CD4-positive, alpha-beta T cell (primary cell): ENCODE measurements at places on chromosomes 1 and 21.

DNA sequence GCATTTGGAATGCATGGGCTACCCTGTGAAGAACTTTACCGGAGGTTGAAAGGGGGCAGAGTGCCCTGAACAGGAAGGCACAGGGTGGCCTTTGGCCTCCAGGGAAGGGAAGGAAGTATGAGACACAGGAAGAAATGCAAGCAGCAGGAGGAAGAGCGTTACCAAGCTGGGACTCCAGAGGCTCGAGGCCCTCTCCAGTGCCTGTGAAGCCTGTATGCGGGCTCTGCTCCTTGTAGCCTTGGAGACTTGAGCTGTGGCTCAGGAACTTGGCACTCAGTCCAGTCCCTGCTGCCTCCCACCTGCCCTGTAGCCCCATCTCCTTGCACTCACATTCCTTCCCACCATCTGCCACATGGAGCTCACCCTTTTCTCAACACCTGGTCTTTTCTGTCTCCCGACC lies 33.5 kb upstream of the RNF19B start:
- DNase-seq: peak; percentile 9
- H3K4me3 ChIP-seq: no peak overlapping the region
- H3K4me1 ChIP-seq: peaks cover 22% of the 10 kb centered on the region
- no peaks in the 10 kb centered on the region for H3K27me3 ChIP-seq
- H3K27ac ChIP-seq: no peak overlapping the region

- no peak for DNase-seq
- H3K27me3 ChIP-seq: no peaks in the 10 kb centered on the region
- H3K4me1 ChIP-seq: peaks cover 26% of the 10 kb centered on the region
- peak overlapping the region; percentile 65 for H3K27ac ChIP-seq
- H3K4me3 ChIP-seq: peak overlapping the region; percentile 71
Measured at GRCh38 chr1:10431070-10431730, 967 bp downstream of the CENPS start.

- H3K4me3 ChIP-seq: no peak overlapping the region
- no peaks in the 10 kb centered on the region for H3K27me3 ChIP-seq
- DNase-seq: no peak
- H3K4me1 ChIP-seq: peaks cover 24% of the 10 kb centered on the region
Measured at GRCh38 chr1:51733793-51734522, 117.1 kb downstream of the OSBPL9 start.

GRCh38 chr1:55222152-55222551 lies 7.0 kb upstream of the USP24 start:
- no peaks in the 10 kb centered on the region for H3K27me3 ChIP-seq
- H3K4me3 ChIP-seq: no peak overlapping the region
- DNase-seq: no peak
- H3K36me3 ChIP-seq: no peaks in the 10 kb centered on the region
- peaks cover 8% of the 10 kb centered on the region for H3K4me1 ChIP-seq

DNA sequence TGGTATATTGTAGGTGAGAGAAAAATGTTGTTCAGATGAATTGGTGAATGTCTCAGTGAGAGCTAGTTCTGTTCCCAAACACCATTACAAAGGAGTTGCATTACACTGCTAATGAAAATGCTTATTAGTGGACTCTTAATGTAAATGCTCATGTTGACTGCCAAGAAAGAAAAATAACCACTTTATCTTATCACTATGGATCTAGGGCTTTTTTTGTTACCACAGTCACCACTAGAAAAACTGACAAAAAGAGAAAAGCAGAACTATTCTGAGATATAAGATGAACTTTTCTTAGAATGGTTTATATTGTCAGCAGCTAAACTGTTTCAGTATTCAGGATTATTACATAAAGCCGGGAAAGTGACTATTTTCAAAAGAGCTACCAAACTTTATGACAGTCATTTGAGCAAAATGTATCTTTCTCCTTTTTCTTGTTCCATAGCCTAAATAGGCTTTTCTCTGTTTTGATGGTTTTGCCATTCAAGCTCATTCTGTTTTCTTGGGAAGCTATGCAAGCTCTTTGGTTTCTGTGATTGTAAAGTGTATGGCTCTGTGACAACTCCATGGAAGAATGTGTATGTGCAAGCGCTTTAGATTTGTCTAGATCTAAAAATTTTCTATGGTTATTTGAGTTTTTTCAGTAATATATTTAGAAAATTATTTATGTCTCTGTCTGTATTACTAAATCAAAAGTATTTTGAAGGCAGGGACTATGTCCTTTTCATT lies 64.2 kb upstream of the DPH5 start:
- H3K4me3 ChIP-seq: no peak overlapping the region
- no peaks in the 10 kb centered on the region for H3K36me3 ChIP-seq
- H3K4me1 ChIP-seq: no peaks in the 10 kb centered on the region
- H3K27ac ChIP-seq: no peak overlapping the region

GRCh38 chr1:113169591-113169990 lies 96.6 kb downstream of the LRIG2 start:
- DNase-seq: no peak
- H3K4me1 ChIP-seq: no peaks in the 10 kb centered on the region
- H3K27me3 ChIP-seq: no peaks in the 10 kb centered on the region

DNA sequence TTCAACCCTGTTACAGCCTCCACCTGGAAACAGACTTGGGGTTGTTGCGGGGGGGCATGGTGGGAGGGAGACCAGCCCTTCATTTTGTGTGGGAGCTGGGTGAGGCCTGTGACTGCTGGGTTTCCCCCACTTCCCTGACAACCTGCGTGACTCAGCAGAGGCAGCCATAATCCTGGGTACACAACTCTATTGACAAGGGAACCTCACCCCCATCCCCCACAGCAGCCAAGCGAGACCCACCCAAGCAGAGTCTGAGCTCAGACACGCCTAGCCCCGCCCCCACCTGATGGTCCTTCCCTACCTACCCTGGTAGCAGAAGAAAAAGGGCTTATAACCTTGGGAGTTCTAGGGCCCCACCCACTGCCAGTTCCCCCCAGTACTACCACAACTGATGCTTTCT lies 8.0 kb upstream of the CCDC190 start:
- H3K27ac ChIP-seq: no peak overlapping the region
- no peak overlapping the region for H3K4me3 ChIP-seq
- DNase-seq: no peak
- H3K4me1 ChIP-seq: no peaks in the 10 kb centered on the region
- H3K36me3 ChIP-seq: no peaks in the 10 kb centered on the region

DNA sequence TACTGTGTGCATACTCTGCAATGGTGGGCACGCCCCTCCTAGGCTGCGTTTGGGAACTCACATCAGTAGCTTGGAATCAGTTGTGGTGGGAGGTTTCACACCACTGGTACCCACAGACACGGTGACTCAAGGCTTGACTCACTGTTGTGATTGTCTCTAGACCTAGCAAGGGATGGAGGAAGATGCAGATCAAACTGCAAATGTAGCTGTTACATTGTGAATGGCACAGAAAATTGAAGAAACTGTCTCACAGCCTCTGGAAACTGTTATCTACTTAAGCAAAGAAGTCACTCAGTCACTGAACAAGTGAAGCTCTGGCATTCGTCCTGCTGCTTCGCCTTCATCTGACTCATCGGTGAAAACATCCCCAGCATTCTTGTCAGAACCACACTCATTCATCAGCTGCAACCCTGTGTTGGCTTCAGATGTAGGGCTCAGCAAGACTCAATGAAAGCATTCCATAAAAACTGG lies 59.5 kb downstream of the POFUT2 start:
- H3K27me3 ChIP-seq: no peaks in the 10 kb centered on the region
- no peak overlapping the region for H3K27ac ChIP-seq
- H3K4me3 ChIP-seq: no peak overlapping the region
- no peaks in the 10 kb centered on the region for H3K36me3 ChIP-seq
- peaks cover 53% of the 10 kb centered on the region for H3K4me1 ChIP-seq

GRCh38 chr1:169118227-169118626 lies 11.7 kb downstream of the ATP1B1 start:
- H3K27me3 ChIP-seq: no peaks in the 10 kb centered on the region
- no peaks in the 10 kb centered on the region for H3K36me3 ChIP-seq
- H3K27ac ChIP-seq: no peak overlapping the region

DNA sequence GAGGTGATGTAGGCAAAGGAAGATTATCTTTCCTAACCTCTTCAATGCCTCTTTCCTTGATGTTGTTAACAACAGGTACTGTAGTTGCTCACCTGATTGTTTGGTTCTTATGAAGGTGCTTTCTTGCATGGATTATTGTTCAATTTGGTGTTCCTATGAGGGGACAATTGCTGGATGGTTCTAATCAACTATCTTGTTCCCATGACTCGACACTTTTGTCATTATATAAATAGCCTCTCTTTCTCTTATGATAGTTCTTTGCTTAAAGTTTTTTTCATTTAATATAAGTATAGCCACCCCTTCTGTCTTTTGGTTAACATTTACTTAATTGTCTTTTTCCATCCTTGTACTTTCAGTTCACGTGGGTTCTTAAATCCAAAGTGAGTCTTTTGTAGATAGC lies 35.5 kb downstream of the OR10R2 start:
- no peaks in the 10 kb centered on the region for H3K36me3 ChIP-seq
- H3K27ac ChIP-seq: no peak overlapping the region
- no peak overlapping the region for H3K4me3 ChIP-seq
- no peak for DNase-seq
- no peaks in the 10 kb centered on the region for H3K4me1 ChIP-seq

- no peaks in the 10 kb centered on the region for H3K27me3 ChIP-seq
- H3K36me3 ChIP-seq: no peaks in the 10 kb centered on the region
- H3K4me3 ChIP-seq: no peak overlapping the region
- peaks cover 23% of the 10 kb centered on the region for H3K4me1 ChIP-seq
- H3K27ac ChIP-seq: no peak overlapping the region
Measured at GRCh38 chr1:9877962-9878361, 32.1 kb downstream of the CTNNBIP1 start.

- no peaks in the 10 kb centered on the region for H3K4me1 ChIP-seq
- H3K27ac ChIP-seq: no peak overlapping the region
- no peaks in the 10 kb centered on the region for H3K27me3 ChIP-seq
- no peak overlapping the region for H3K4me3 ChIP-seq
Measured at GRCh38 chr1:71796006-71796405, 486.3 kb downstream of the NEGR1 start.

DNA sequence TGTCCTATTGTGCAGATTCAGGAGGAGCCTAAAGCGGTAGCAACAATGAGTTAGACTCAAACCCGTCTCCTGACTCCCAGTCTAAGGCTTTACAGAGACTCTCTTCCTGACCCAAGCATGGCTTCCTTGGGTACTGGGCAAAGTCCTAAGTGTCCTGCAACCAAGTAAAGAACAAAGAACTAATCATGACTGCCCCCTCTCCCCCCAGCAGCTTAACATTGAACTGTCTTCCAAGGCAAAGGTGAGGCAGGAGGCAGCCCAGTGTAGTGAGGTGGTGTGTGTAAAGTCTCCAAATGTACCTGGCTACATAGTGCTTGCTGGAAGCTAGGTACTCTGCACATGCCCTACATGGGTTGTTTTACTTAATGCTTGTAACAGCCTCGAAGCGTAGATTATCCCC lies 2.3 kb downstream of the FABP3 start:
- no peak overlapping the region for H3K27ac ChIP-seq
- H3K4me1 ChIP-seq: peaks cover 15% of the 10 kb centered on the region
- no peaks in the 10 kb centered on the region for H3K27me3 ChIP-seq

- H3K36me3 ChIP-seq: no peaks in the 10 kb centered on the region
- H3K4me1 ChIP-seq: peaks cover 9% of the 10 kb centered on the region
- H3K4me3 ChIP-seq: no peak overlapping the region
- DNase-seq: no peak
- H3K27me3 ChIP-seq: peaks cover 54% of the 10 kb centered on the region
Measured at GRCh38 chr1:20478057-20478635, 7.9 kb downstream of the CAMK2N1 start.

DNA sequence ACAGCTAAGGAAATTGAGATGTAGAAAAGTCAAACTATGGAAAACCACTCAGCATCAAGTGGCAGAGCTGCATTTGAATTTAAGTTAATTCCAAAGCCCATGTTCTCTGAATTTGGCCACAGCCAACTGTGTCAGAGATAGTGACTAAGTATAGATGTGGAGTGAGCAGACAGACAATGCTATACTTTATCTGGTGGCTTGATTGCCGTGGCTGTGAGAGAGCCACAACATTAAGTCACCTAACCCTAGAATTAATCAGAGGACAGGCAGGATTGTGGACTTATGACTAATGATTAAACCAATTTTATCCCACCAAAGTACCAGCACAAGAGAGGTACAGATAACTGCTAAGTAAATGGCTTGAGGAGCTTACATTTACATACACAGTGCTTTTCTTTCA lies 209.8 kb downstream of the TPR start:
- DNase-seq: no peak
- no peak overlapping the region for H3K4me3 ChIP-seq
- no peak overlapping the region for H3K27ac ChIP-seq
- no peaks in the 10 kb centered on the region for H3K36me3 ChIP-seq
- no peaks in the 10 kb centered on the region for H3K4me1 ChIP-seq

DNA sequence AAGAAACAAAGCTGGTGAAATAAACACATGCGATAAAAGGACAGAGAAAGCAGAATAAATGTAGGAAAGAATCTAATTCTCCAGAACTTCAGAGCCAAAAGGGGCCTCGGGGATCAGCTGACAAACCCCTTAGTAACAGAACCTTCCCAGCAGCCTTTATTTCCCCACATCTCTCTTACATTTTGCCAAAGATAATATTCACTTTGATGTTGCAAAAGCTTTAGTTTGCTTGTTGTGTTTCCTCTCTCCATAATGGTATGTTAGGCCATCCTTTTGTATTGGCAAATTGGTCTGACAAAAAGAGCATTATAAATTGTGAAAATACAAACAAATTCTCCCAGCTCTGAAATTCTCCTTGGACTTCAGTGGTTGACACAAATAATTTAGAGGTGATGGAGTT lies 54.9 kb downstream of the OPTC start:
- no peak overlapping the region for H3K4me3 ChIP-seq
- no peaks in the 10 kb centered on the region for H3K27me3 ChIP-seq
- H3K27ac ChIP-seq: no peak overlapping the region
- no peaks in the 10 kb centered on the region for H3K4me1 ChIP-seq

- H3K27ac ChIP-seq: no peak overlapping the region
- no peak overlapping the region for H3K4me3 ChIP-seq
- no peaks in the 10 kb centered on the region for H3K36me3 ChIP-seq
- no peaks in the 10 kb centered on the region for H3K27me3 ChIP-seq
Measured at GRCh38 chr1:106755682-106756406, 300.6 kb upstream of the PRMT6 start.

GRCh38 chr1:152127673-152128072 lies 12.4 kb upstream of the TCHH start:
- H3K27me3 ChIP-seq: peaks cover 63% of the 10 kb centered on the region
- H3K36me3 ChIP-seq: no peaks in the 10 kb centered on the region
- H3K27ac ChIP-seq: no peak overlapping the region
- no peak for DNase-seq
- H3K4me1 ChIP-seq: no peaks in the 10 kb centered on the region

DNA sequence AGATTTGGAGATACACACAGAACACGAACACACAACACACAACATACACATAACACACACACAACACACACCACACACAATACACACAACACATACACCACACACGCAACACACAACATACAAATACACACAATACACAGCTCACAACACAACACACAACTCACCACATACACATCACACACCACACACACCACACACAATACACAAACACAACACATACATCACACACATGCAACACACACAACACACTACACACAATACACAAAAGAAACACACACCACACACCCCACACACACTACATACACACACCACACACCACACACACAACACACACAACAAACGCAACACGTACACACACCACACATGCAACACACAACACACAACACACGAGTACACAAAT lies 29.1 kb upstream of the C1orf174 start:
- H3K27me3 ChIP-seq: no peaks in the 10 kb centered on the region
- no peak overlapping the region for H3K27ac ChIP-seq
- DNase-seq: no peak
- H3K36me3 ChIP-seq: no peaks in the 10 kb centered on the region
